ENCODE measurements at places on chromosomes 16 and 17.

DNA sequence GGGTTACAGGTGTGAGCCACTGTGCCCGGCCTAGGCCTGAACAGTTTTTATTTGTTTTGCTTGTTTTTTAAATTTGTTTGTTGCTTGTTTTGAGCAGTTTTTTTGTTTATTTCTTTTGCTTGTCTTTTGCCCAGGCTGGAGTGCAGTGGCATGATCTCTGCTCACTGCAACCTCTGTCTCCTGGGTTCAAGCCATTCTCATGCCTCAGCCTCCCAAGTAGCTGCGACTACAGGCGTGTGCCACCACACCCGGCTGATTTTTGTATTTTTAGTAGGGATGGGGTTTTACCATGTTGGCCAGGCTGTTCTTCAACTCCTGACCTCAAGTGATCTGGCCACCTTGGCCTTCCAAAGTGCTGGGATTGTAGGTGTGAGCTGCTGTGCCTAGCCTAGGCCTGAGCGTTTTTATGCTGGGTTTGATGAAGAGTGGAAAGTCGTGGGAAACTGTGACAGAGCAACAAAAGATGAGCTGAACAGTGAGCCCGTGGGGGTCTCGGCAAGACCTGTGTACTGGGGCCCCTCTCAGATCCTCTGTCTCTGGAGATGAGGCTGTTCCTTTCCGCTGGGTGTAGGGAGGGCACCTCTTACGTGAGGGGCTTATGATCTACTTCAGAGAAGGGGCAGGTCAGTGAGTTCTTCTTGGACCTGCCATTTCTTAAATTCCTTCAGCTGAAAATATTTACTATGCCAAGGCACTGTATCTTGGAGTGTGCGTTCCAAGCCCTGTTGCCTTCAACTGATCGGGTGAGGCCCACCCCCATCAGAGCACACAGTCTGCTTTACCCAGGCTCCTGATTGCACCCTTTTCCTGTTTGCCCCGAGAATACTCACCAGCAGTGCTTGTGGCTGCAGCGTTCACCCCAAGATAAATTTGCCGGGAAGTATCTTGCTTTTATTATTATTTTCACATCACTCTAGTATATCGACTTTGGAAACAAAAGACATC, 322.1 kb downstream of the SEC14L1 start:
- no peak for DNase-seq

- DNase-seq: no peak
Observed at GRCh38 chr17:15413101-15413771, 54.2 kb downstream of the CDRT4 start.

DNA sequence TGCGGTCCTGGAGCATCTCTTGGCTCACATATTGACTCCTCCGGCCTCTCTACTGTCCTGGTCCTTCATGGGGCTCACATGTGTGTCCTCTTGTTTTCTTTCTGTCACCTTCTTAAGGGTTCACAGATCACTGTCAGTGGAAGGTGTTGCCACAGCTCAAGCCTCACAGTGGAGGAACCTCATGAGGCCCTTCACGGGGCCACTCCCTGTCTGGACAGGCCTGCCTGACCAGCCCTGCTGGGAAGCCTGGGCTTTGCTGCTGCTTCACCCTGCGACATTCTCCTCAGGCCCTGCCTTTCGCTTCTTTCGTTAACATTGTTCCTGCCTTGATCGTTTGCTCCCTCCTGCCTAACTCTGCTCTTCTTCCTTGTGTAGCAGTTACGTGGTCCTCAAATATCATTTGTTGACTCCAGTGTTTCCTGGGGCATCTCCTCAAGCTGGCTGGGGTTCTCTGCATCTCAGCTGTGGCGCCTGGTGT, 55.9 kb downstream of the WDR45B start:
- DNase-seq: no peak

- no peak for DNase-seq
Observed at GRCh38 chr17:18250708-18251107, 7.8 kb downstream of the FLII start.

DNA sequence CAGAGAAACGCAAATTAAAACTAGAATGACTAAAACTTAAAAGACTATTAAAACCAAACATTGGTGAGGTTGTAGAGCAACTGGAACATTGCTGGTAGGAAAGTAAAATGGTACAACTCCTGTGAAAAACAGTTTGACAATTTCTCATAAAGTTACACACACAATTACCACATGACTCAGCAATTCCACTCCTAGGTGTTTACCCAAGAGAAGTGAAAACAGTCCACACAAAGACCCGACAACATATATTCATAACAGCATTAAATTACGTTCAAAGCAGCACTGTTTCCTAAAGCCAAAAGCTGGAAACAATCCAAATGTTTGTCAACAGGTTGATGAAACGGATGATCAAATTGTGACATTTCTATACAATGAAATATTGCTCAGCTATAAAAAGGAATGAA, 26.5 kb upstream of the ALOX12 start:
- DNase-seq: no peak

DNA sequence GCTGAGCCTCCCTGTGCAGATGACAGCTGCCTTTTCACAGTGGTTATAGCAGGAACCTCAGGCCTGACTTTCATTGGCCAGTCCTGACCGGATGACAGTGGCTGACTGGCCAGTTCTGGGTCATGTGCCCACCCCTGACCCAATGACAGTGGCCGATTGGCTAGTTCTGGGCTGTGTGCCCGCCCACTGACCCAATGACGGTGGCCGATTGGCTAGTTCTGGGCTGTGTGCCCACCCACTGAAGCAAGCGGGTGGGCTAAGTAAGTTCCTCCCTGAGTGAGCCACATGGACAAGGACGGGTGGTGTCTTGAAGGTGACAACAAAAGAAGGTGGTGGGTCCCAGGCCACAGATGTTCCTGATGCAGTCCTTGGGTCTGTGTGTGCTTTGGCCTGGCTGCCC, 9.5 kb downstream of the DEF8 start:
- no peak for DNase-seq

Measured in activated naive CD4-positive, alpha-beta T cell treated with Interleukin-2 at 50 U/mL for 16 hours (primary cell).